ENCODE measurements at places on chromosomes 3 and 15.

- no peak for DNase-seq
Observed at GRCh38 chr15:31400222-31400927, 73.7 kb downstream of the KLF13 start.

GRCh38 chr15:88699861-88700260 is 61.0 kb downstream of the ISG20 start:
- no peak for DNase-seq

DNA sequence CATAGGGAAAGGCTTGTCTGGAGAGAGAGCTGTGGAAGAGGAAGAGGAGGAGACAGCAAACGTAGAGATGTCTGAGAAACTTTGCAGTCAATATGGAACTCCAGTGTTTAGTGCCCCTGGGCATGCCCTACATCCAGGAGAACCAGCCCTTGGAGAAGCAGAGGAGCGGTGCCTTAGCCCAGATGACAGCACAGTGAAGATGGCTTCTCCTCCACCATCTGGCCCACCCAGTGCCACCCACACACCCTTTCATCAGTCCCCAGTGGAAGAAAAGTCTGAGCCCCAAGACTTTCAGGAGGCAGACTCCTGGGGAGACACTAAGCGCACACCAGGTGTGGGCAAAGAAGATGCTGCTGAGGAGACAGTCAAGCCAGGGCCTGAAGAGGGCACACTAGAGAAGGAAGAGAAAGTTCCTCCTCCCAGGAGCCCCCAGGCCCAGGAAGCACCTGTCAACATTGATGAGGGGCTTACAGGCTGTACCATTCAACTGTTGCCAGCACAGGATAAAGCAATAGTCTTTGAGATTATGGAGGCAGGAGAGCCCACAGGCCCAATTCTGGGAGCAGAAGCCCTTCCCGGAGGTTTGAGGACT is 6.9 kb downstream of the MAP1A start:
- no peak for DNase-seq

DNA sequence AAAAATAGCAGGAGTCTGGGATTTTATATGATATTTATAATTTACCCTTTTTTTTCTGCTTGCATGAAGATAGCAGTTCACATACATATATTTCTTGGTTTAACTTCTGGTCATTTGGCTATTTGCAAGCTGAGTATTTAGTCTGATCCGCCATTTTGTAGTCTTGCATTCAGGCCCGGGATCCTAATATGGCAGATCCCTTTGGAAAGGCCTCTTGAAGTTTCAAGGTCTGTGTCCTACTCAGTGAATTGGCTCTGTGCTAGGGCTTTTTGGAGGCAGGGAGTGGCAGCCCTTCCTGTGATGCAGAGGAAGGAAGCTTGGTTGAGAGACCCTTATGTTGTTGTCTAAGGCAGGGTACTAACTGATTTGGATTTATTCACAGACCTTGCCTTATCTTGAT is 2.9 kb downstream of the SNRPN start:
- no peak for DNase-seq

- no peak for DNase-seq
Observed at GRCh38 chr3:111803123-111803593, 55.9 kb upstream of the PHLDB2 start.

DNA sequence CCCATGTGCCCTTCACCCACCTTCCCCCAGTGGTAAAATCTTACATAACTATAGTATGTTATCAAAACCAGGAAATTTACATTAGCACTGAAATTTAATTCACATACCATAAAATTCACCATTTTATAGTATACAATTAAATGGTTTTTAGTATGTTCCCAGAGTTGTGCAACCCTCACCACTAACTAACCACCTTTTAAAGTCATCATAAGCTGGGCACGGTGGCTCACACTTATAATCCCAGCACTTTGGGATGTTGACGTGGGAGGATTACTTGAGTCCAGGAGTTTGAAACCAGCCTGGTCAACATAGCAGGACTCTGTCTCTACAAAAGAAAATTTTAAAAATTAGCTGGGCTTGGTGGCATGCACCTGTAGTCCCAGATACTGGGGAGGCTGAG is 13.7 kb downstream of the FRMD5 start:
- DNase-seq = no peak

- peak; percentile 79 for DNase-seq
Observed at GRCh38 chr3:46946856-46947545, 29.5 kb downstream of the CCDC12 start.

GRCh38 chr15:63041974-63042876 is at the start of gene TPM1:
Gene TPM1 (plus strand): TSS chr15:63042747. CDS start chr15:63042830, 83 bp downstream.
- no peak for DNase-seq

- no peak for DNase-seq
Observed at GRCh38 chr3:156406393-156406792, 148.5 kb downstream of the SSR3 start.

- peak; percentile 50 for DNase-seq
Observed at GRCh38 chr3:67362686-67363085, 291.7 kb downstream of the SUCLG2 start.

- DNase-seq = no peak
Observed at GRCh38 chr3:36960502-36960901, 15.6 kb upstream of the TRANK1 start.

DNA sequence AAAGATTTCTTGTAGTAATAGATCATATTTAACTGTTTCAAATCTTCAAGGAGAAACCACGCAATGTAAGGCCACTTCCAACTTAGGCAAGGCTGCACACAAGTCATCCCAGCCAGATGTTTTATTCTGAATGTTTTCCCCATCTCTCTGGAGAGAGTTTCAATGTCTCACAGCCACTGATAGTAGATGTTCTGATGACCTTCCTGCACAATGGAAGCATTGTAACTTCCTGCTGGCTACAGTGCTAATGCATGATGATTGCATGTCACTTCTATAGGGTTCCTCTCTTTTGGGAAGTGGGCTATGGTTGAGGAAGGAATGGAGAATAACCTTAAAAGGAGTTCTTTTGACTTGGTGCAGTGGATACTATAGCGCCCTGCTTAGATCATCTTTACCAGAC is 328.0 kb downstream of the ZNF621 start:
- DNase-seq = no peak

DNA sequence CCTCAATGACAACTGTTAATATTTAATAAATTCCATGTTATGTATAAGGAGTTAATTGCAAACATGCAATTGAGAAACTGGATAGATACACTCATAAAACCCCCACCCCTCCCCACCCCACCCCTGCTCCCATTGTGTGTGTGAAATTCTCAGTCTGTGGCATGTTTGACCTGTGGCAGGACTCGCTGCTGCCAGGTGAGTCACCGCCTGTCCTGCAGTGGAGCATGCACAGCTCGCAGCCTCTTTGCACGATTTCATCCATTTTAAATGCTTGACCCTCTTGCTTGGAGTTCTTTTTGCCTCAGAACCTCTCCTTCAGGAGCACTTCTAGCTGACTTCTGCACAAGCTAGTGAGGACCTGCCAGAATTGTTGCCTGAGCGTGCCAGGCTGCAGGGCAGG is 5.3 kb upstream of the APEH start:
- DNase-seq = no peak

DNA sequence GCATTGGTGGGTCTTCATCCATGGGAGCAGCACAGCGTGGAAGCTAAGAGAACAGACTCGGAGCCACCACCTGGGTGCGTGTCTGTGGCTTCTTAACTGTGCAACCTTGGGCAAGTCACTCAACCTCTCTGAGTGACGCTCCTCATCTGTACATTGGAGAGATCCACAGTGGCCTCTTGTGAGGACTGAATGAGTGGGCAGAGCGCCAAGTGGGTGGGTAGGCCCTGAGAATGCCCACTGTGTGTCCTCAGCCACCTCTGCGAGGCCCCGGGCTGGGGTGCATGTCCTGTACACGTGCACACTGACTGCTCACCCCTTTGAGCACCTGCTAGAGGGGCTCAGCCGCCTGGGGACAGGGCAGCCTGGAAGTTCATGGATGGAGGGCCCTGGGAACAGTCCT is 99.6 kb upstream of the PRR23E start:
- no peak for DNase-seq

DNA sequence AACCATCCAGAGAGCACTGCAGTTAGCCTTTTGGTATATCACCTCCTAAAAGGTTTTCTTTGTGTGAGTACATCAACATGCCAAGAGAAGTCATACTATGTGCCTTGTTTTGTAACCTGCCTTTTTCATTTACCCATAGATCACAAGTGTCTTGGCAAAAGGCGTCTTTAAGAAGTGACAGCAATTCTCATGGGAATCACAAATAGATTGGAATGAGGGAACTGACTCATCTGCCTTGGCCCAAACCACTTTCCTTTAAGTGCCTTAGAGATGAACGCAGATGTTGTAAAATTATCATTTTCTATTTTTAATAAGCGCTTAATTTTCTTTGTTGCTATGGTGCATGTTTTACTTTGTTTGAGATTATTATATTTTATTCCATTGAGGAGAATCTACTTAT is 20.7 kb upstream of the POMGNT2 start:
- DNase-seq = no peak

DNA sequence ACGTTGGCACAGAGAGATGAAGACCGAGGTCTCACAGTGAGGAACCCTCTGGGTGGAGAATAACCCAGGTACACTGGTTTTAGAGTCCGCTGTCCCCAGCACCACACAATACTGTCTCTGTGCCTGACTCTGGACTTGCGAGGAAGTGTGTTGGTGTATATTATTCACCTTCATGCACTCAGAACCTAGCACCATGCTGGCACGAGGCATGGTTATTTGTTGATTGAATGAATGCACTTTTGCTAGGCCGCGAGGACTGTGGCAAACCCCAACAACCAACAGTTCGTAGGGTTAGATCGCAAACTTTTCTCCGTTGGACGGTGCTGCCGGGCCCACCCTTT is 484 bp upstream of the C3orf52 start:
- DNase-seq = no peak

DNA sequence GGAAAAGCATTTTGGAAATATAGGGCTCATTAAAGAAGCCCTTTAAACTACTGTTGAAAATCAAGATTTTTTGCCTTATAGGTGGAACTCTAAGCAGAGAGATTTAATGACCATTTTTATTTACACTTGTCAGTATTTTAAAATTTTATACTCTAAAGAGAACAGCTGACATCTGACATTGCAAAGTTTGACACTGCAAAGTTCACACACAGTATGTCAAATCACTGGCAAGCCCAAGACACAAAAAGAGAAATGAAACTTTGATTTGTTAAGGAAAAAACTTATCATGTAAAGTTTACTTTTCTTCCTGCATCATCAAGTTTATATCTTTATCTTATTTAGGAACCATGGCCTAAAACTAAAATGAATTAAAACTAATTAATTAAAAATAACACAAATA is 40.2 kb downstream of the DPH6 start:
- no peak for DNase-seq

- DNase-seq = peak; percentile 49
Observed at GRCh38 chr3:30655187-30655812, 48.9 kb downstream of the TGFBR2 start.

- peak; percentile 74 for DNase-seq
Observed at GRCh38 chr3:49017971-49018706, at the start of gene DALRD3. Gene DALRD3 (minus strand): TSS chr3:49018580. CDS start chr3:49018564, 16 bp downstream.

DNA sequence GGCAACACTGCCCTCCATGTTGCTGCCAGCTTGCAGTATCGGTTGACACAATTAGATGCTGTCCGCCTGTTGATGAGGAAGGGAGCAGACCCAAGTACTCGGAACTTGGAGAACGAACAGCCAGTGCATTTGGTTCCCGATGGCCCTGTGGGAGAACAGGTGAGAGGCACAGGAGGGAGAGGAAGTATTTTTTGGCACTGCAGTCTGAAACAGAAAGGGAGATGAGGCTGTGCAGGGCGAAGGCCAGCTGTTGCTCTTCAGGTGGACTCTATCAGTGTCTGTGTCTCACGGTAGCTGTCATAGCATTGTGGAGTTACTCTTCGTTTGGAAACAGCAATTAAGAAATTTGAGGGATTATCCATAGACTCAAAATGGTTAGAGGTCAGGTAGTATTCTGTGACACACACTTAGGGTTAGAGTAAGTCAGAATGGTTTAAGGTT is 8.0 kb downstream of the NFKBIZ start:
- no peak for DNase-seq

DNA sequence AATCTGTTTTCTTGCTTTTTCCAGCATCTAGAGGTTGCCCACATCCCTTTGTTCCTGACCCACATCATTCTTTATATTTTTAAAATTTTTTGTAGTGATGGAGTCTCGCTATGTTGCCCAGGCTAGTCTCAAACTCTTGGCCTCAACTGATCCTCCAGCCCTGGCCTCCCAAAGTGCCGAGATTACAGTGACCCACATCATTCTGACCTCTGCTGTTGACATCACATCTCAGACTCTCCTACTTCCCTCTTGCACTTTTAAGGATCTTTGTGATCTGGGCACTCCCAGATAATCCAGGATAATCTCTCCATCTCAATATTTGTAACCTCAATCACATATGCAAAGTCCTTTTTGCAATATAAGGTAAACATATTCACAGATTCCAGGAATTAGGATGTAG is 266.6 kb downstream of the MEX3B start:
- no peak for DNase-seq

GRCh38 chr3:59081071-59081470 is 31.2 kb upstream of the CFAP20DC start:
- no peak for DNase-seq

- DNase-seq = no peak
Observed at GRCh38 chr15:62099094-62099601, 32.4 kb downstream of the C2CD4A start.

- no peak for DNase-seq
Observed at GRCh38 chr3:153369561-153370374, 207.7 kb downstream of the RAP2B start.

DNA sequence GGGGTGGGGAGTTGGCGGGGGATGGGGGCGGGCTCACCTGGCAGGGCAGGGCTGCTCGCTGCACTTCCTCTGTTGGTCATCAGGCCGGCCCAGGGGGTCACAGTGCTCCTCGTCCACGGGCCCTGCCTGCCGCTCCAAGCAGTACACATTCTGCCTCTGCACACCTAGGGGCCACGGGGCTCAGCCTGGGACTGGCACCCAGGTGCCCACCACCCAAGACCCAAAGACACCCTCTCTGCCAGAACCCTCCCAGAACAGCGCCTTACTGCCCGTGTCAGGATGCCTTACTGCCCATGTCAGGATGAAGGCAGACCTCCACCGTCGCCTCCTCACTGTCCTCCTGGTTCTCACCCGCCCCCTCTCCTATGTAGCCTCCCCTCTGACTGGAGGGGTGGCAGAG is 43.2 kb downstream of the ADAMTS7 start:
- DNase-seq = no peak

- DNase-seq = no peak
Observed at GRCh38 chr3:88988906-88989305, 118.5 kb upstream of the EPHA3 start.

- no peak for DNase-seq
Observed at GRCh38 chr3:24972491-24972890, 455.6 kb upstream of the RARB start.

Measured in T-helper 2 cell treated with Interferon-gamma antibody and Interleukin-4, amounts not matched to agents 5 μg/mL and 100 μg/mL, for 36 hours (primary cell).